ENCODE measurements at places on chromosomes 1 and 21.
A peak's percentile ranks its signal among the peaks of the same experiment; 100 is the strongest.

DNA sequence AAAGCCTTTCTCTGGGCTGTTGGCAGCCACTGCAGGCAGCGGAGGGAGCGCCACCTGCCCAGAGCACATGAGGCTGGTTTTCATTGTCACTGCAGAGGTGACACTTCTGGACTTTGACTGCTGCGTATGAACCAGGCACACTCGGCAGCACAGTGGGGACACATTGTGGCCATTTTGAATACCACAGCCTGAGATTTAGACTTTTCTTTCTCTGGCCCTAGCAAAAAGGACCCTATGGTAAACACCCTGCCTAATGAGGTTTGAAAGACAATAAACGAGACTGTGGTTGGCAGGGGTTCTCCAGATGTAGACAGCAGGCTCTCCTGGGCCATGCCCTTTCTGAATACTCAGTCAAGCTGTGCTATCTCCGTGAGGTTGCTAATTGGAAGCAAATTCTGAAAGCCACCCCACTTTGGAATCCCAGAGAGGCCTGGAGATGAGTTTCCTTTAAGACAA lies 12.0 kb upstream of the KCNE2 start:
- DNase-seq: peak; percentile 57

DNA sequence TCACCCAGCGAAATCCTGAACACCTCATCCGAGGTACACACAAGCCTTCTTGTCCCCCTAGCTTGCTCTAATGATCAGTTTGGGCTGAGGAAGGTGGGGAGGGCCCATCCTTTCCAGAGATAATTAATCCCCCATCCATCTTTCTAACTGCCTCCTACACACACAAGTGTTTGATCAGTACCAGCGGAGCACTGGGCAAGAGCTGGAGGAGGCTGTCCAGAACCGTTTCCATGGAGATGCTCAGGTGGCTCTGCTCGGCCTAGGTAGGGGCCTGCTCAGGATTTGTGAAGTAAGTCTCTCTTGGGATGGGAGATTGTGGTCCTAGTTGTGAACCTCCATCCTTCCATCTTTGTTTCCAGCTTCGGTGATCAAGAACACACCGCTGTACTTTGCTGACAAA lies 5.8 kb downstream of the ANXA9 start:
- no peak for DNase-seq

DNA sequence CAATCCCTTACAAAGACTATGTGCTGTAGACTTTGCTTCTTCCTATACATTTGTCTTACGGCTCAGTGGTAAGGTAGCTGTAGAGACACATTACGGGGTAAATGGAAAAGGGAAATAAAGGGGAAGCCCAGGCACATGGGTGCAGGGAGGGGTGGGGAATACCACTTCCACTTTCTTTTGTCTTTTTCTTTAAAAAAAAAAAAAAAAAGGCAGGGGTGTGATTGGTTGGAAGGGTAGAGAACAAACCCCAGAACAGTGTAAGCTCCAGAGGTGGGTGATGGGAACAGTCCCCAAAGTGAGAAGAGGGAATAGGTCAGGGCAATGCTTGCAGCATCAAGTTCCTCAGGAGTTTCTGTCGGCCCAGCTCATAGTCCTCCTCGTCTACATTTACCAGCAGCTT lies 3.9 kb downstream of the NIT1 start:
- DNase-seq: no peak

DNA sequence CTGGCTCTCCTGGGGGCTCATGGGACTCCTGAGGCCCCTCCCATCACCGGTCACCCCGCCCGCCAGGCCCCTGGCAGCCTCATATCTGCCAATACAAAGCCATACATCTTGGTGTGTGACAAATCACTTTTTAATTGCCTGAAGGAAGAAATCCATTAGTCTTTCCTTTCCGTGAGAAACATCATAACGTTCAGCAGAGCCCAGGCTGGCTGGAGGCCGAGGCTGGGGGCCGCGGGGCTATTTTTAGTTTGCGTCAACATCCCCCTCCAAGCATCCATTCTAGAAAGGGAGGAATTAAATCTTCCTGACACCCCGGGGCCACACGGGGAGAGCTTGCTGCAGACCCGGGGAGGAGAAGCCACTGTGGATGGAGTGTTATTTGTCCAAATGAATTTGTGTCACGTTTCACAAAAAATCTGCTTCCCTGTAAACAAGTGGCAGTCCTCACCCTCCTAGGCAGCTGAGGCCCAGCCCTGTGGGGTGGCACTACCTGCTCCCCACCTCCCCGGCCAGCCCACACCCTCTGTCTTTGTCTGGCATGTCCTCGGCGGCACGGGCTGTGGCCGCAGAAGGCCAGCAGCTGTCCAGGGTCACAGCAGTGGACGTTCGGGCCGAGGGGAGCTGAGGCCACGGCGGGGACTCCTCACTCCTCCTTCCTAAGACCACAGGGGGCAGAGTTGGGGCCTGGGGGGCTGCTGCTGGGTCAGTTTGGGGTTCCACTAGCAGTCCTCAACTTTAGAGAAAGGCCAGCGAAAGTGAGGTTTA lies 236.9 kb upstream of the VAMP3 start:
- DNase-seq: peak; percentile 78

- no peak for DNase-seq
Measured at GRCh38 chr1:232519186-232519585, 110.7 kb downstream of the SIPA1L2 start.

DNA sequence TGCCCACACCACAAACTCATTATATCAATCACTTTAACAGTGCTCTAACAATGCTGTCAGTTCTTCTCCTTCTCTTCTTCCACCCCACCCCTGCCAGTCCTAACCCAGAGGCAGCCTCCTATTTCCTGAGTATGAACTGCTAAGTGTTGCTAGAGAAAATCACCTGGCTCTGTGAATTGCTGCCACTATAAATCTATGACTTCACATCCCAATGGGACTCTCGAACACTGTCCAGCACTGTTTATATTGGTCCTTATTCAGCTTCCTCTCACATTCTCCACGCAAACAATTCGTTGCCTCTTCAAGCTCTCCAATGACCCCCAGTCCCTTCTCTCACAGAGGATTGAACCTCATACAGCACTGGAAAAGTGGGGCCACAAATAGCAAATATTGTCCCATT lies 27.0 kb upstream of the USH2A start:
- no peak for DNase-seq

GRCh38 chr1:11741919-11742558 lies 6.1 kb downstream of the AGTRAP start:
- DNase-seq: no peak

DNA sequence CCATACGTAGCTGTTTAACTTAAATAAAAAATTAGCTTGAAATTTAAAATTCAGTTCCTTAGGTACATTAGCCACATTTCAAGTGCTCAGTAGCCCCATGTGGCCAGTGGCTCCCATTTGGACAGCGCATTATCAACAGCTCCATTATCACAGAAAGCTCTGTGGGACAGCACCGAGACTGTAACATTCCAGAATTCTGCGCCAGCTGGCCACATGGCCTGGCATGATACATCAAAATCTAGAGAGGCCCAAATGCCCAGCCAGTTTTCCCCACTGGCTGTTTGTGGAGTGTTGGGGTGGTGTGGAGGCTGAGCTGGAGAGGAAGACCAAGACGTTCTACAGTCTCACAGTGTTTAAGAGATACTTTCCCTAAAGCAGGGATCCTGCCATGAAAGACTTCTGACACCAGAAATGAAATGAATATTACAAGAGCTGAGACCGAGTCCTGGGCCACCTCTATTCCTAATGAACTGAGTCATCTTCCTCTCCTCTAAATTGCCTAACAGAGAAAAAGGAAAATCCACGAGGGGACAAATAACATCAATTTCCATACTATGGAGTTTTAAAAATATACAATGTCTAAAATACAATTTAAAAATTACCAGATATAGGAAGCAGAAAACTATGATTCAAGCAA lies 27.3 kb upstream of the ACTA1 start:
- no peak for DNase-seq

DNA sequence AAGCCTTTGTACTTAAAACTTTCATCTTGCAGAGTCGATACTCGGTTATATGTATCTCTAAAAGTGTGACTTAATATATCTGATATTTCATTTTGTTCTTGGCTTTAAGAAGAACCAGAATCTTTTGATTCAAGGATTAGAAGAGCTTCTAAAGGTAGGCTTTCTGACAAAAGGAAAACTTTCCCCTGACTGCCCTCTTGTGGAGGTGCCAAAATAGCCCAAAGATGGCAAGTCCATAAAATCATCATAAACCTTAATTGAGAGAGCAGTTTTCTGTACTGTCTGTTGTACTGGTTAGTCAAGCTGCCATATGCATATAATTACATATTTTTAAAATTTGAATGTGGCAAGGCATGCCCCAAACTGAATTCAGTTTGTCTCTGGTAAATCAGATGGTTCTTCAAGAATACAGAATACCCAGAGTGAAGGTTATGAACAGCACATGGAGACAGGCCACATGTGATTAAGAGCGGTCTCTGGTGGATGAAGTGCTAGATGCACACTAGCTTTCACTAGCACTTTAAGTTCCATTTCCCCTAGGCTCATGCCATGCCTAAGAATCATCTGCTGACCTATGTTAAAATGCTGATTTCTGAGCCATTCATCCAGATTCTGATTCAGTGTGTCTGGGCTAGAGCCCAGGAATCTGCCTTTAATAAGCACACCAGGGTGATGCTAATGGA lies 27.7 kb upstream of the ELAVL4 start:
- DNase-seq: no peak

DNA sequence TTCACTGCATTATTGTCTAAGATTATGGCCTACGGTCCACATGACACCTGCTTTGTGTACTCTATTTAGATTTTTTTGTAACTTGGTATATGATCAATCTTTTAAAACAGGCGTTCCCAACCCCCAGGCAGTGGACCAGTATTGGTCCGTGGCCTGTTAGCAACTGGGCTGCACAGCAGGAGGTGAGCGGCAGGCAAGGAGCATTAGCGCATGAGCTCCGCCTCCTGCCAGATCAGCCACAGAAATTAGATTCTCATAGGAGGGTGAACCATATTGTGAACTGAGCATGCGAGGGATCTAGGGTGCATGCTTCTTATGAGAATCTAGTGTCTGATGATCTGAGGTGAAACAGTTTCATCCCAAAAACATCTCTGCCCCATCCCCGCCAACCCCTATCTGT lies 228.4 kb upstream of the NR5A2 start:
- no peak for DNase-seq

- DNase-seq: no peak
Measured at GRCh38 chr21:41600556-41600955, 92.6 kb upstream of the TMPRSS2 start.

GRCh38 chr1:38463074-38463473 lies 396.5 kb downstream of the RRAGC start:
- DNase-seq: no peak

DNA sequence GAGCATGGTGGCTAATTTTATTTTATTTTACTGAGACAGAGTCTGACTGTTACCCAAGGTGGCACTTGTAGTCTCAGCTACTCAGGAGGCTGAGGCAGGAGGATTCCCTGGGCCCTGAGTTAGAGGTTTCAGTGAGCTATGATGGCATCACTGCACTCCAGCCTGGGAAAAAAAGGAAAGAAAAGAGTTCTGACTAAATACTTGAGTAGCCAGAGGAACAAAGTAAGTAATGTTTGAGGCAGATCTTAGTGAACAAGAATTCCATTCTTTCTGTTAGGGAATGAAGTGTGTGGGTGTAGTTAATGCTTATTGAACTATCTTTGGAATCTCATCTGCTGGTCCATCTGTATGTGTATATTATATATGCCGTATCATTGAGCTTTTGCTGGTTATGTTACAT lies 13.1 kb upstream of the EVI5 start:
- DNase-seq: peak; percentile 70

DNA sequence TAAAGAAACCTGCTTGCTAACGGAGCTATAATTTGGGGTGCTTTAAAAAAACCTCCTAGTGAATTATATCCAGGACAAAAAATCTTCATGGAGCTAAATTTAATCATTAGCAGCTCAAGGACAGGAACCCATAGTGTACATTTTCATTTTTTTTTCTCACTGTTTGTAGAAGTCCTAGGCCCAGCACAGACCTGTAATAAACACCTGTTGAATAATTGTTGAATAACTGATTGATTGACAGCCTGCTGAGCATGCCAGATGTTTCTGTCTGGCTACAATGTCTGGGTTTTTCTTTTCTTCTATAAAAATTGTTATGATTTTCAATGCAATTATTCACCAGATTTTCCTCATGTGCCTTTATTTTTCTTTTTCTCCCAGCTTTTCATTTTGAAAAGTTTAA lies 10.9 kb upstream of the GALNT2 start:
- no peak for DNase-seq

DNA sequence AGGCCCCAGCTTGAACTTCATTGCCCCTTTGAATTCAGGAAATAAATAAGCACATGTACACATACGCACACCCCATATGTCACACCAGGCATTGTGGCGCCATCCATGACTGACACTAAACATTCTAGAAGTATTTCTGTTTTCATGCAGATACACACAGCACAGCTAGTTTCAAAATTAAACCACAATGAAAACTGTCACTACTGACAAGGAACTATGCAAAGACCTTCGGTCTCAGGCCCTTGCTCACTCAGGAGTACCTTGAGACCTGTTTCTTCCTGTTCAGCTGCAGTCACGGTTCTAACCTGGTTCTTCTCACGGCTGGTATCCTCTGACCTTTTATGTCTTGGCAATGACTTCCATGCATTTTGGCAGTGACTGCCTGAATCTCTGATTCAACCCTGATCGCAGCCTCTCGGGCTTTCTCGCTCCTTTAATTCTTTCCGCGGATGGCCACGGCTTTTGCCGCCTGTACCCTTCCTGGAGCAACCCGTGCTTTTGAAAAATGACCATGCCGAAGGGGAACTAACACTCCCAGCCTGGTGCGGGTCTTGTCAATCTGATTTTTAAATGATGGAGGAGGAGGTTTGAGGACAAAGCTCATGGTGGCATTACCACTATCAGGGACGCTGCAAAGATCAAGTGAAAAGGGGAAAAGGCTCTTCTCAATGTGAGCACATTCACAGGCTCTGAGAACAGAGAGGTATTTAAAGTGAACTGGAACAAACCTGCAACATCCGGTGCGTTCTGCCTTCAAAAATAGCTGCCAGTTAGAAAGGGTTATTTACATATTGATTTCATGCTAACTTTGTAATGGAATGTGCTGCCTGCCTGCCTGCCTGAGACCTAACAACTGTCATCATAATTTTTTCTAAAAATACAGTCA lies 384.6 kb downstream of the RRAGC start:
- DNase-seq: no peak

All from EH (cell line).